Stimulated activated CD4-positive, alpha-beta T cell treated with anti-CD3 and anti-CD28 coated beads, TNF-alpha, amount 100 ng/mL, for 48 hours (primary cell): ENCODE measurements at places on chromosomes 5 and 9.

GRCh38 chr5:79705632-79706031, 16.0 kb downstream of the CMYA5 start:
- DNase-seq, result no peak

GRCh38 chr9:105418588-105419500, 29.0 kb upstream of the FSD1L start:
- DNase-seq, result no peak

DNA sequence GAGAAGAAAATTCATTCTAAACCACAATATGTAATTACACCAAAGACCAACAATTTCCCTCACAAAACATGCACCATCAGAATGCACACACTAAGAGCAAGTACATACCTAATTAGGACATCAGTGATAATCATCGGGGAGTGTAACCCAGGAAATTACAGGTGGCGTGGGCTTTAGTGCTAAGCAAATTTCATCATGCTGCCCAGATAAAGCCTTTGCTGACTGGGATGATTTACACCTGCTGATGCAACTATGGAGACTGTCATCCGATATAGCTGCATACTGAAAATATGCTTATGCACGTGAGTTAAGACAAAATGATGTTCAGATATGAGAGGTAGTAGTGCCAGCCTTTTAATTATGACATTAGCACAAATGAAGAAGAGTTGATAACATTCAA, 123.2 kb downstream of the DCP2 start:
- no peak for DNase-seq

DNA sequence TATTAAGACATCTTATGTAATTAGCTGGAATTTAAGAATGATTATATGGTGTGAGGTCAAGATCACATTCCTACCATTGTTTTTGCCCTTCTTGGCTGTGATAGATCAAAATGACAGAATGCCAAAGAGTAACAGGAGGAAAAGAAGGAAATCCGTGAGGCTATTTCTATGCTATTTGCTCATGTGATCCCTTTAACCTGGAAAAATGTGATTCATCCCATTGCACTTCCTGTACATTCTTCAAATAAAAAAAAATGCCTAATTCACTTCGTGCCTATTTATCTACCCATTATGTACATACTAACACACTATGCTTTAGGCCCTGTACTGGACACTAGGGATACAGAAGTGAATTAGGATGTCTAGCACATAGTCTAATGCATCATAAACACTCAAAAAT, 154.1 kb upstream of the PAPPA start:
- no peak for DNase-seq

- DNase-seq, result no peak
Measured at GRCh38 chr9:132898051-132898450, 19.4 kb downstream of the SPACA9 start.

DNA sequence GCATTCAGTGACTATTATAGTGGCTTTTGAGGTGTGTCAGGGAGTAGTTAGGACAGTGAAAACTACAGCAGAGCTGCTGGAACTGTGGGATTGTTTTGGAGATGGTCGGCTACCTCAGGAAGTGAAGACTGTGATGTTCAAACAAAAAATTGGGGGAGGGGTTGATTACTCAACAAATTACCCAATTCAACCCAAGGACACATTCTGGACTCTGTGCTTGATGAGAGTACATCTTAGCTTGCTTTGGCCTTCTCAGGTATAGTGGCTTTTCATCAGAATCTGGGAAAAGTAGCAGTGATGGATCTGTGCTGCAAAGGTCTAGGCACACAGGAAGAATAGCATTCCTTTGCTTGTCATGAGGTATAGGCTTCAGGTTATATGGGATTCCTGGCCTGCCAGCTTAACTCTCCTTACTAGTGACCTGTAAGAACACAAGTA, 47.0 kb downstream of the SLC44A1 start:
- DNase-seq, result no peak

DNA sequence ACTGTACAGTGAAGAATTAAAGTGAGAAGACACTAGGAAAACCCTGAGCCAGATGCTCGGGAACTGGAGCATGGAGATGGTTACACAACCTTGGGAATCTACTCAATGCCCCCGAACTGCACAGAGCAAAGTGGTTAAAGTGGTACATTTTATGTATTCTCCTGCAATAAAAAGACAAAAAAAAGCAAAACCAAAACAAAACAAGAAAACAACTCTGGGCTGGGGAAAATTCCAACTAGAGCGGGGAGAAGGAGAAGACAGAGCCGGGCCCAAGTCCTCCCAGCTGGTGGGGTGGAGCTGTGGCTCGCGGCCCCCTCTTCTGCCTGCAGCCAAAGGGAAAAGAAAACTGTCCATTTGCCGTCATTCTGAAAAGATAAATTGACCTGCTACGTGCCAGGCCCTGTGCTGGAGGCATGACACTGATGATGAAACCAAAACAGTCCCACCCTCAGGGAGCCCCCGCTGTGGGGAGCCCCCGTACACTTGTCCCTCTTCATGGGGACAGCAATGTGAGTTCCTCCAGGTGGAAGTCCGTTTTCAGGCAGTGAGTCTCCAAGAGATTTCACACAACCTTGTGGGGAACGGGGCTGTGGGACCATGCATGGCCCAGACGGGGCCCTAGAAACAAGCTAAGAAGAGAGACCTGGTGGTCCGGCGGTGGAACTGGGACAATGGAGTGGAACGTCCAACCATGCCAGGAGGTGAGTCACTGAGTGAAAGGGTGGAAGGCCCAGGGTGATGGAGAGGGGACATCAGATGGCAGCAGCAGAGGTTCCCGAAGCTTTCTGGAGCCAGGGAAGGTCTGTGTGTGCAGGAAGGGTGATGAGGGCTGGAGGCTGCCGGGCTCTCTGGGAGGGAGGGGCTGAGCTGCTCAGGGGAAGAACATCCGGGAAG, 114.8 kb upstream of the COL5A1 start:
- DNase-seq, result no peak

GRCh38 chr9:123742009-123742767, 187.7 kb downstream of the DENND1A start:
- no peak for DNase-seq

DNA sequence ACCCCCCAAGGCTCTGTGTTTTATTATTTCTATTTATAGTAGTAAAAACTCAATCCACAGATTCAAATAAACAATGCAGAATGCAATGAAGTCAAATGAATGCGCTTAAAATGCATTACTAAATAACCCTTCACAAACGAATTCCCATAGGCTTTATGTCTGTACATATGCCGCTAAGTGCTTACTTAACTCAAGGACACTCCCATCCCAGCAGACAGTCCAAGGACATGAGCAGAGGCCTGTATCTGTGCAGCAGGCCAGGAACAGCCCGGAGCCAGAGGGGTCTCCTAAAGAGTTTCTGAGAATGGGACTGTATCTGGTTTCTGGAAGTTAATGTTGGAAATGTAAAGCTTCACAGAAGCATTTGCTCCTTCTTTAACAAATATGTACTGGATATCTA, 59.8 kb downstream of the MARCHF11 start:
- DNase-seq, result no peak

DNA sequence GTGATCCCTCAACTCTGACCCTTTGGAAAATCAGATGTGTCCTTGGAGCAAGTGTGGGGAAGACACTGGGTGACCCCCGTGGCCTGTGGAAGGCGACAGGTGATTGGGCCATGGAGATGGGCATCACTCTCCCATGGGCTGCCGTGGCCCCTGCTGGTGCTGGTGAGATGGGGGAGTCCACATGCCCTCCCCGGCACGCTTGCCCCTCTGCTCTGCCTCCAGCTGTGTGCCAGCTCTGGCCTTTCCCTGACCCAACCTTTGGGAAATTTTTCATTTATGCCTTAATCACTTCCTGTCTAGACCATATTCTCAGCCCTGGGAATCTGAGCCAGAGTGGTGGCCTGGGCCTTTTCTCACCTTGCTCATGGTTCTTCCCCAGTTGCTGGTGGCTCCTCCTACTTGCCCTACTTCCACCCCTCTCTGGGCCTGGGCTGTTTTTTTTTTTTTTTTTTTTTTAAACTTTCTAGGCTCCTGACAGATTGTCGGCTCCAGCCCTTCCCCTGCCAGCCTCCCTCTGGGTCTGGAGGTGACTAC, 56.6 kb downstream of the RGS3 start:
- peak; percentile 33 for DNase-seq

DNA sequence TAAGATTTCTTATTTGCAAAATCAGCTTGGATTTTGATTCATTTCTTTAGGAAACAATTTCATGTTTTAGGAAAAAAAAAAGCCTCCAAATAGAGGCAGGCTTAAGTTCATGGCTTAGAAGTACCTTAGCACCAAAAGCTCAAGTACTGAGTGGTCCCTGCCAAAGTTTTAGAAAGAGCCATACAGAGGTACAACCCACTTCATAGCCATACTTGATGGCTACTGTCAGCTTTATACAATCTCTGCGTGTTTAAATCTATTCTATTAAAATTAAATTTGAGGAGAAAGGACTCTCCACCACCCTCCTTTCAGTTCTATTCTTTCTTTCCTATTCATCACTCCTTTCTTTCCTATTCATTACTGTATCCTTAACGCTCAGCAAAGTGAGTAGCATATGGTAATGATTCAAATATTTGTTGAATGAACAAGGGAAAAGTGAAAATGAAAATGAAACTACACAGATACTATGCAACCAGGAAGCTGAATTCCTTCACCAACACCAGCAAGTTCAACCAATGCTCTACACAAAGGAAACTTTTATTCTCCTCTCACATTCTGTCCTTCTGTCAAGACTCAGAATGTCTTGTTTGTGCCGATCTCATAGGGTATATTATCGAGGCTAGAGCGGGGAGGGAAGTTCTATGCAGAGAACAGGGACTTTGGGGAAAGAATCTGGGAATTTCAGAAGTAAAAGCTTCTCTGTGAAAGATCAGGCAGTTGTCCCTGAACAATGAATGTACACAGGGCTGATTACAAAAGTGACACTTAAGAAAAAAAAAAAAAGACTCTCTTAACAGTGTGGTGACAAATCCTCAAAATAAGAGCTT, 138.6 kb upstream of the SPEF2 start:
- no peak for DNase-seq

- no peak for DNase-seq
Measured at GRCh38 chr5:115471345-115472063, 73.1 kb downstream of the FEM1C start.

DNA sequence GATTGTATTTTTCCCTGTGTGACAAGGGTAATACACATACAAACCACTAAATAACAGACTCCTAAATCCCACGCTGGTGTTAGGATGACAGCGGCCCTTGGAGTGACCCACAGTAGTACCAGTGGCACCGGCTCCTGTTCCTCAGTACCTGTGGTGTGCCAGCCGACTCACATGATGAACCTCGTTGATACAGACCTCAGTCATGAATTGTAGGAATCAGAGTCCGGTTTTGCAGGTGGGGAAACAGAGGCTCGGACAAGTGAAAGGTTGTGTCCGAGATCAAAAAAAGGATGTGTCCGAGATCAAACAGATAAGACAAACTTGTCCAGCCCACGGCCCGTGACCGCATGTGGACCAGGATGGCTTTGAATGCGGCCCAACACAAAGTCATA, 78.0 kb downstream of the AMBP start:
- no peak for DNase-seq

- no peak for DNase-seq
Measured at GRCh38 chr9:133714606-133715294, 23.4 kb downstream of the SARDH start.

- no peak for DNase-seq
Measured at GRCh38 chr9:97768746-97769145, 71.6 kb upstream of the XPA start.

GRCh38 chr9:89536145-89536574, 38.2 kb upstream of the SEMA4D start:
- no peak for DNase-seq

- DNase-seq, result no peak
Measured at GRCh38 chr9:134965851-134966250, 48.1 kb upstream of the FCN1 start.

- no peak for DNase-seq
Measured at GRCh38 chr9:84758817-84759216, 89.3 kb downstream of the NTRK2 start.

GRCh38 chr5:131647048-131647769, 12.2 kb upstream of the RAPGEF6 start:
- DNase-seq, result no peak

DNA sequence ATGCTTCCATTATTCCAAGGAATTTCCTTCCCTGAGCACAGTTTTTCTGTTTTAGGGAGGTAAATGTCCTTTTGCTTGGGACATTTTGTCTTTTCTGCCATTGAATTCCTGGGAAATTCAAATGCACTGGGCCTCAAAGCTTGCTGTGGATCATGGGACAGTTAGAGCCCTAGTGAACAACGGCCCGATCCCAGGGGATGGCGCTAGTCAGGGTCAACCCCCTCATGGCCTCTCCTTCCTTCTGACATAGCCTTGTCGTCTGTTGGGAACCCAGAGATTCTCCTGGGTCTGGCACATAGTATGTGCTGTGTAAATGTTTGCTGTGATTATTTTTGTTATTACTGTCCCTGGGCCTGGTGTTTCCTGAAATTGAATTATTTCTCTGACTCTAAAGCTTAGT, 30.7 kb upstream of the COL15A1 start:
- DNase-seq, result no peak

- no peak for DNase-seq
Measured at GRCh38 chr9:126033318-126033717, 286.1 kb downstream of the PBX3 start.

GRCh38 chr9:71487061-71487460, 281.3 kb downstream of the CEMIP2 start:
- DNase-seq, result no peak

DNA sequence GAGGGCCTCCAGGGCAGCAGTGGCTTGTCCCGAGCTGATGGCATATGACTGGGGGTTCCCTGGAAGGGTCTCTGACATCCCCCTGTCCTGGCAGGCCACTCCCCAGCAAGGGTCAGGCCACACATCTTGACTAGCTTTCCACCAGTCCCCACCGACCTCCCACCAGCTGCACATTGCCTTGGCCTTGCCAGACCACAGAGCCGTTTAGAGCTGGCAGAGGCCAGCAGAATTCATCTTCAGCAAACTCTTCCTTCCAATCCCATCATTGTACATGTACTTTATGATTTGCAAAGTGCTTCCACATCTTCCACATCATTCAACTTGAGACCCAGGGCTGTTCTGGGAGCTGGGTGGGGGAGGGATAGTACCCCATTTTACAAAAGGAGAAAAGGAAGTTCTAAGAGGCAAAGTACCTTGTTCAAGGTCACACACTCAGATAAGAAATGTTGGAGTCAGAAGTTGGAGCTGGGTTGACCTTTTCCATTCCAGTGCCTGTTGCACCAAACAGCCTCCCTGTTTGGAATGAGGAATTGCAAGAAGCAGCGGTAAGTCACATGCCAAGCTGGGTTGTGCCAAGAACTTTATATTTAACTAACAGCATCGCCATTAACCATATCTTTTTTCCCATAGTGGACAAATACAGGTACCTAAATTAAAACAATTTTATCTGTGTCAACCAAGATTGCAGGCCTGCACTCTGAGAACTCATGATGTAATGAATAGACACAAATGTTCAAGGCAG, 25.8 kb upstream of the COL15A1 start:
- DNase-seq, result no peak

DNA sequence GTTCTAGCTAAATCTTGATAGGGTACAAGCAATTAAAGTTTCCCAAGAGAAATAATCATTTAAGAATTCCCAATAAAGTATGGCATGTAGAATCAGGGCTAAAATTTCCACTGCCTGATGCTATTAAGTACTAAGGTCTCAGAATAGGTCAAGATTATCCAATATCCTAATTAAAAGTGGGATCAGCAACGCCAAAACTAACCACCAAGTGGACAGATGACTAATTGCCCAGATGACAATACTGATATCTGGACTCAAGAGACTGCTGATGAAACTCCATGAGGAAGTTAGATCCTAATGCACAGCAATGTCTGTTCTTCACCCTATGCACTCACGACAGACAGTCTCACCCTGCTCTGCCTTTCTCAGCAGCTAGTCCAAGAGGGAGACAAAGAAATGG, 14.3 kb downstream of the DEPDC1B start:
- DNase-seq, result no peak
